ENCODE measurements at places on chromosomes 2 and 18.

DNA sequence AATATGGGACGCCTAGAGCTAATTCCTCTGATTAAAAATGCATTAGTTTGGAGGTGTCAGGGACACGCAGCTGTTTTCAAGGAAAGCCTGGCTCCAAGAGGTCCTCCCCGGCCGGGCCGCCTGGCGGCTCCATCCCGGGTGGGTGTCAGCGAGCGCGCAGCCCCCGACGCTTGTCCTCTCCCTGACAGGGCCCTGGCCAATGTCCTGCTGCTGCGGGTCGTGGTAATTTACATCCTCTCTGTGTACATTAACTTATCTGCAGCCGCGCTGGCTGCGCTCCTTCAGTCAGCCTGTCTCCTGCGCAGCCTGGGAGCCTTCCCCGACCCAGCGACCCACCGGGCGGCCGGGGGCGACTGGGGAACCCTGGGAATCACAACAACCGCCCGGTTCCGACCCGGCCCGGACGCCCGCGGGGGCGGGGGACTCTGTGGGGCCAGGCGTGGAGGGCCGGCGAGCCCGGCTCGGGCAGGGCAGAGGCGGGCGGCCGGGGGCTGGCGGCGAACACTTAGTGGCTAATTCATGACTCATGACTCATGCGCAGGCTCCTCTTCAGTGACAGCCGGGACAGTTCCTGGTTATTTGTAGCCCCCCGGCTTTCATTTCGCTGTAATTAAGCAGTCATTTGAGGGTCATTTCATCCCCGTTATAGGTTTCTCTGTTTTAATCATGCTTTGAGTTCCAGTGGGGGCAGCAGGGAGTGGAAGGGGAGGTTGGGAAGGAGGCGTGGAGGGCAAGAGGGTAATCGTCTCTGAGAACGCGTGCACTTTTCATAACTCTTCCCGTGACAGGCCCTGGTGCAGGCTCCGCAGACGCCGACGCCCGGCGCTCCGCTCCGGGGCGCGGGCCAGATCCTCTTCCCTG lies 141.9 kb upstream of the CTAGE1 start:
- DNase-seq: peak; percentile 11

- no peak for DNase-seq
Measured at GRCh38 chr2:240966457-240966905, 31.9 kb upstream of the SNED1 start.

GRCh38 chr18:11972371-11973174 lies 8.7 kb upstream of the IMPA2 start:
- no peak for DNase-seq

GRCh38 chr18:7607540-7608173 lies 40.5 kb downstream of the PTPRM start:
- DNase-seq: no peak

Measured in stimulated activated naive CD8-positive, alpha-beta T cell treated with anti-CD3 and anti-CD28 coated beads, Interleukin-15, Interleukin-2, amounts not matched to agents 100 U/mL and 50 U/mL, for 24 hours (primary cell).